Activated B cell treated with CpG ODN at 0.5 μM for 24 hours (primary cell): ENCODE measurements at places on chromosomes 12 and 14. TPM values are rescaled to one million over a fixed set of nuclear protein-coding genes. Genes with fewer than 3 reads are reported as not detected.
A peak's percentile ranks its signal among the peaks of the same experiment; 100 is the strongest.

NFE2 gene
- not detected in 2 replicates for total RNA-seq

- no peak for DNase-seq
Measured at GRCh38 chr12:99658671-99659349, 11.3 kb downstream of the GARIN6 start.

DNA sequence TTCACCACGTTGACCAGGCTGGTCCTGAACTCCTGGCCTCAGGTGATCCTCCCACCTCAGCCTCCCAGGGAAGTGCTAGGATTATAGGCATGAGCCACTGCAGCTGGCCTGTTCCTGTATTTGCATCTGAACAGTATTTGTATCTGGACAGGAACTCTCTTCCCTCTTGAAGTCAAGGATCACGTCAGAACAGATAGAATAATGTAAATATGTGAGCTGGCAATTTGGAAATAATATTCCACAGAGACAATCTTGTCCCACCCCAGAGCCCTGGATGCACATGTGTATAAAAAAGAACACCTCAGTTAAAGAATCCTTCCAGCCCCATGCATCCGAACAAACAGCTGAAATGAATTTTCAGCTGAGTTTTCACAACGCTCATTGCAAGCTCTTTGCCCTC is 118.3 kb downstream of the VEZT start:
- no peak for DNase-seq

GRCh38 chr14:51318813-51319597 is 79.0 kb downstream of the TMX1 start:
- DNase-seq, result no peak

CNTN1 gene
- total RNA-seq, result not detected in 2 replicates

DNA sequence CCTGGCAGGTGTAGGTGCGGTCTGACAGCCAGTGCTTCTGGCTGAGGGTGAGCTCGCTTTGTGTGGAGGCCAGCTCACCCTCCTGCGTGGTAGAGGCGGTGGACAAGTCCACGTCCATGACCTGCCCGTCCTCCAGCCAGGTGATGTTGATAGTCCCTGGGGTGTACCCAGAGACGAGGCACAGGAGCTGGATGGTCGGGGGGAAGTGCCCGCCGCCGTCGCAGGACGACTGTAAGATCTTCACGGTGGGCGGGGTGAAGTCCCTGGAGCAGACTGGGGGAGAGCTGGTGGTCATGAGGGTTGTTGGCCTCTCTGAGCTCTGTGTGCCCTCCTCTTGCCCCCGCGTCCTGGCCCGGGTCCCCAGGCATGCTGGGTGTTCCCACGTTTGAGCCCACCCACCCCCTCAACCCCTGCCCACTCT is 74.6 kb downstream of the TMEM121 start:
- no peak for DNase-seq

TMPRSS12 gene
- not detected in 2 replicates for total RNA-seq

GRCh38 chr12:81546811-81547210 is 212.3 kb downstream of the PPFIA2 start:
- no peak for DNase-seq

- no peak for DNase-seq
Measured at GRCh38 chr12:22399464-22400180, 65.1 kb upstream of the ST8SIA1 start.

CCDC197 gene
- not detected in 2 replicates for total RNA-seq

PLEKHD1 gene
- total RNA-seq, result 0.22 and 0.24 TPM in 2 replicates

DNA sequence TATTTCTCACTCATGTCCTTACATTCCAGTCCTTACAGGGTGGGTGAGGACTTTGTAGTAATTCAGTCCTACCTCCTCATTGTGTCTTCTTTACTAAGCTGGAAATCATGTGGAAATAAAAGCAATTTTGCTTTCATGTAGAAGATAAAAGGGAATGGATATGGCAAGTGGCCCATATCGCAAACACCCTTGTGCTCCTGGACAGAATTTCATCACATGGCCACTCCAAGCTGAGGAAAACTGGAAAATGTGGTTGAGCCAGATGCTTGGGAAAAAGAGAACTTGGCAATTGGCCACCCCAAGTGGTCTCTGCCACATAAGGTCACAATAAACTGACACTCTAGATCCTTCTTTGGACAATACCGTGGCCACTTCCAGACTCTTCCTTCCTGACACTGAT is 64.2 kb upstream of the IFNG-AS1 start:
- no peak for DNase-seq

DNA sequence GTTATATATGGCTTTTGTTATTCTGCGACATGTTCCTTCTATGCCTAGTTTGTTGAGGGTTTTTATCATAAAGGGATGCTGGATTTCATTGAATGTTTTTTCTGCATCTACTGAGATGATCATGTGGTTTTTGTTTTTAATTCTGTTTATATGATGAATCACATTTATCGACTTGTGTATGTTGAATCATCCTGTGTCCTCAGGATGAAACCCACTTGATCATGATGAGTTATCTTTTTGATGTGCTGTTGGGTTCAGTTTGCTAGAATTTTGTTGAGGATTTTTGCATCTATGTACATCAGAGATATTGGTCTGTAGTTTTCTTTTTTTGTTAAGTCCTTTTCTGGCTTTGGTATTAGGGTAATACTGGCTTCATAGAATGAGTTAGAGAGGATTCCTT is 291.2 kb downstream of the AKAP6 start:
- DNase-seq, result no peak

DNA sequence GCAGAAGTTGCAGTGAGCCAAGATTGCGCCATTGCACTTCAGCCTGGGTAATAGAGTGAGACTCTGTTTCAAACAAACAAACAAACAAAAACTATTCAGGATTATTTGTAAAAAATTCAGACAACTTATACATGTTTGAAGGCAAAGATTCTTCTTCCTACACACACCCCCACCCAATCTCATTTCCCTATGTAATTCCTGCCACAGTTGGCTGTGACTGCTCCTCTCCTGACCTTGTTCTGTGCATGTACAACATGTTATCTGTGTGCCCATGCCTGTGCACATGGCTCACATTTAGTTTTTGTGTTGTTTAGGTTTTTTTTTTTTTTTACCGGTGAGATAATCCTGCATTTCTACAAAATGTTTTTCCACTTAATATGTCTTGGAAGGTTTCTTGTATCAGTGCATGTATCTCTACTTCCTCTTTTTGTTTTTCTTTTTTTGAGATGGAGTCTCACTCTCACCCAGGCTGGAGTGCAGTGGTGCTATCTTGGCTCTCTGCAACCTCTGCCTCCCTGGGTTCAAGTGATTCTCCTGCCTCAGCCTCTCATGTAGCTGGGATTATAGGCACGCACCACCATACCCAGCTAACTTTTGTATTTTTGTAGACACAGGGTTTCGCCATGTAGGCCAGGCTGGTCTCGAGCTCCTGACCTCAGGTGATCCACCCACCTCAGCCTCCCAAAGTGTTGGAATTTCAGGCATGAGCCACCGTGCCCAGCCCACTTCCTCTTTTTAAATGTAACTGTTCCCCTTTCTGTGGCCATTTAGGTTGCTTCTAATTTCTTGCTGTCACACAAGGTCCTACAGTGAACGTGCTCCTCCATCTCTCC is 8.7 kb downstream of the CFAP251 start:
- peak; percentile 30 for DNase-seq

DNA sequence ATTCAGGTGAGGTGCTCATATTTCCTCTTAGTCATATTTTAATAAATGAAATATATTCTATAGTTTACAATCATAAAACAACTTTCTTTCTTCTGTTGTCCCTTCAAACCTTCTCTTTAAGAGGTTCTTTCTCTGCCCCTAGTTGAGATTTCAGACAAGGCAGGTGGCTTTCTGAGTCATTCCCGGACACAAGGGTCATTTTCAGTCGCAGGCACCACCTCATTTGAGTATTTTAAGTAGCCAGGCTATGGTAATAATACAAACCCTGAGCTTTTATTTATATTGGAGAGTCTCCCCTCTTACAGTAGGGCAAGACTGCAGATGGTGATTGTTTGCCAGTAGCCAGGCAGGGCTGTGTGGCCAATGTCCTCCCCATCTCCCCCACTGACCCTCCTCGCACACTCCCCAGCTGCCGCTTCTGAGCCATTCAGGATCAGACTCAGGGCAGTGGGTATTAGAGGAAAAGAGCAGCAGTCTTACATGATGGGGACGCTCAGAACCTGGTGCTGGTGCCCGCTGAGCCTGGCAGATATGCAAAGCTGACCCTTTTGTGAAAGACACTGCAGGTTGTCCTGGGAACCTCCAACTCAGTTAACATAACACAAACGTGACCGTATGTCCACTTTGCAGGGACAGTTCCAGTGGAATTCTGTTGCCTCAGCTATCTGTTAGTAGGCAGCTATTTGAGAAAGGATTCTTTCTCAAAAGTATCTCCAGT is 101.1 kb upstream of the BCL2L14 start:
- DNase-seq, result no peak

GRCh38 chr14:91367173-91368171 is 50.1 kb downstream of the CCDC88C start:
- DNase-seq, result peak; percentile 63

GRCh38 chr14:94560751-94561655 is at the start of gene SERPINA4:
Gene SERPINA4, plus strand, starts transcription at chr14:94561442. Its CDS starts 2,041 bp downstream, at chr14:94563483.
- no peak for DNase-seq

GRCh38 chr12:2884810-2885209 is 5.9 kb upstream of the TULP3 start:
- DNase-seq, result no peak

DNA sequence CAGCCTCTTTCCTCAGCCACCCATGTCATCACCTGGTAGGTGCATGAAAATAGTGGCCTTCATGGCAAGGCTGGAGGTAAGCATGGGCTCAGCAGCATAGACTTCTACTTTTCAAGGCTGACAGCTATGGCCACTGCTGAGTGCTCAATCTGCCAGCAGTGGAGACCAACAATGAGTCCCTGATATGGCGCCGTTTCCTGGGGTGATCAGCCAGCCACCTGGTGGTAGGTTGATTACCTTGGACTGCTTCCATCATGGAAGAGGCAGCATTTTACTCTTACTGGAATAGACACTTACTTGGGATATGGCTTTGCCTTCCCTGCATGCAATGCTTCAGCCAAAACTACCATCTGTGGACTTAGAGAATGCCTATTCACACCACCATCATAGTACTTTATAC is 39.5 kb upstream of the USP44 start:
- no peak for DNase-seq

- no peak for DNase-seq
Measured at GRCh38 chr14:98580131-98580678, 691.8 kb downstream of the BCL11B start.

DNA sequence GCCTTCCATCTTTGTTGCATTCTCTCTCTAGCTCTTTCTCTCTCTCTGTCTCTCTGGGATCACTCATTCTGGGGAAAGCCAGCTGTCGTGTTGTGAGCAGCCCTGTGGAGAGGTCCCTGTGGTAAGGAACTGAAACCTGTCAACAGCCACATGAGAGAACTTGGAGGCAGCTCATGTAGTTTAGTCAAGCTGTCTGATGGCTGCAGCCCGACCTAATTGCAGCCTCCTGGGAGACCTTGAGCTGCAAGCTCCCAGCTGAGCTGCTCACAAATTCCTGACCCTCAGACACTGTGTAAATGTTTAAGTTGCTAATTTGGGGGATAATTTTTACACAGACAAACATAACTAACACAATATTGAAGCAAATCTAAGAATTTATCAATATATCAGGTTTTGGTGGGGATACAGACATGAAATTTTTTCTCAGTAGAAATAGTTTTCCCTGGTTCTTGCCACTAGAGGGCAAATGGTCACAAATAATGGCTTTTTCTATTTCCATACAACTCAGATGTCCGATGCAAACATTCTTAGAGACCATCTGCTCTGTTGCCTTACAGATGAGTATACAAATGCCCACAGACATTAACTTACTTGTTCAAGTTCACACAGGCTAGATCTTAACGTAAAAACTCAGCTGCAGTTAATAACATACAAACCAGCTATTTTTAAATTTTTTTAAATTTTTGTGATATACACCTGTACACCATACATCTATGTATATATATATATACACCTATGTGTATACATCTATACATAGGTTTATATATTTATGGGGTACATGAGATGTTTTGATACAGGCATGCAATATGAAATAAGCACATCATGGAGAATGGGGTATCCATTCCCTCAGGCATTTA is 15.5 kb upstream of the KRR1 start:
- DNase-seq, result no peak

GRCh38 chr12:45893240-45893639 is 97.1 kb downstream of the SCAF11 start:
- DNase-seq, result no peak

GRCh38 chr12:108833757-108834472 is 23.5 kb downstream of the SSH1 start:
- no peak for DNase-seq

PAPLN gene
- total RNA-seq, result 0.42 and 0.46 TPM in 2 replicates

- DNase-seq, result peak; percentile 55
Measured at GRCh38 chr12:92445253-92446082, 257.3 kb upstream of the PLEKHG7 start.

- DNase-seq, result no peak
Measured at GRCh38 chr14:100532154-100532861, 54.9 kb downstream of the BEGAIN start.

KRT80 gene
- not detected in 2 replicates for total RNA-seq

AQP6 gene
- not detected in 2 replicates for total RNA-seq

FAM216A gene
- 9.7 and 9.9 TPM in 2 replicates for total RNA-seq

DNA sequence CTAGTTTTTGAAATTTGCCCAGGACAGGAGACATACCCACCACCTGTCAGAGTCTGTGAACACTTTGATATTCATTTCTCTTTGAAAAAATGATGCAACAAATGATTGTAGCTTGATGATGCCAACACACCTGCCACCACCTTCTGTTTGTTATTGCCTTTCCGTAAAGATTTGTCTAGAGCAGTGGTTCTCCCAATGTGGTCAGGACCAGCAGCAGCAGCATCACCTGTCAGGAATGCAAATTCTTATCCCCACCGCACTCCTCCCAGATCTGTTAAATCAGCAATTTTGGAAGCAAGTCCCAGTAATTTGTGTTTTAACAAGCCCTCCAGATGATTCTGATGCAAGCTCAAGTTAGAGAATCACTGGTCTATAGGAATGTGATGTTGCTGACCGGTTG is 9.9 kb downstream of the CCDC175 start:
- no peak for DNase-seq

GRCh38 chr14:81727218-81727617 is 193.6 kb upstream of the SEL1L start:
- no peak for DNase-seq
